ENCODE measurements at places on chromosomes 3 and 15.

DNA sequence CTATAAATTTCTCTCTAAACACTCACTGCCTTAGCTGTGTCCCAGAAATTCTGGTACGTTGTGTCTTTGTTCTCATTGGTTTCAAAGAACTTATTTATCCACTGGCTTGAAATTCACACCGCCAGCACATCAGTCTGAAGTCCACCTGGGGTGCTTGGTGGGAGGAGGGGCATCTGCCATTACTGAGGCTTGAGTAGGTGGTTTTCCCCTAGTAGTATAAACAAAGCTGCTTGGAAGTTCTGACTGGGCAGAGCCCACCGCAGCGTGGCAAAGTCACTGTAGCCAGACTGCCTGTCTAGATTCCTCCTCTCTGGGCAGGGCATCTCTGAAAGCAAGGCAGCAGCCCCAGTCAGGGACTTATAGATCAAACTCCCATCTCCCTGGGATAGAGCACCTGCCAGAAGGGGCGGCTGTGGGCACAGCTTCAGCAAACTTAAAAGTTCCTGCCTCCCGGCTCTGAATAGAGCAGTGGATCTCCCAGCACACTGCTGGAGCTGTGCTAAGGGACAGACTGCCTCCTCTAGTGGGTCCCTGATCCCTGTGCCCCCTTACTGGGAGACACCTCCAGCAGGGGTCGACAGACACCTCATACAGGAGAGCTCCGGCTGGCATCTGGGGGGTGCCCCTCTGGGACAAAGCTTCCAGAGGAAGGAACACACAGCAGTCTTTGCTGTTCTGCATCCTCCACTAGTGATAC is 114.1 kb downstream of the SUCLG2 start:
- no peak for DNase-seq

- DNase-seq: no peak
These were observed 178.5 kb upstream of the P2RY1 start for GRCh38 chr3:152656214-152656971.

- DNase-seq: no peak
These were observed 105.9 kb downstream of the TP63 start for GRCh38 chr3:189737071-189737470.

GRCh38 chr3:28250999-28251398 is 9.6 kb downstream of the CMC1 start:
- no peak for DNase-seq

DNA sequence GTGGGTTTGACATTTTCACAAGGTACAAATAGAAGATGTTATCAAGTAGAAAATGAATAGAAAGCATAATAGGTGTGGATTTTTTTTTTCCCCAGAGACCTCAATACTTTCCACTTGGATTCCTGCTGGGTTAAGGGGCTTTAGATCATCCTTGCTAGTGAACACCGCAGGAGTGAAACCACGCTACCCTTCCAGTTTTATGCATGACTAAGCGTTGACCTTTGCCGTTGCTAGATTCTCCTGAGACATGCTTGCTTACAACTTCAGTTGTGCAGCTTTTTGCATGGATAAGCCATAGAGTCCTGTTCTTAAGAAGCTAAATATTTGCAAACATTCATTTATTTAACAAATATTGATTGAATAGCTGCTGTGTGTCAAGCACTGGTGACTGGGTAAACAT is 299.7 kb upstream of the LMCD1 start:
- peak; percentile 61 for DNase-seq

GRCh38 chr3:61378311-61378710 is 127.1 kb upstream of the FHIT start:
- DNase-seq: peak; percentile 2

DNA sequence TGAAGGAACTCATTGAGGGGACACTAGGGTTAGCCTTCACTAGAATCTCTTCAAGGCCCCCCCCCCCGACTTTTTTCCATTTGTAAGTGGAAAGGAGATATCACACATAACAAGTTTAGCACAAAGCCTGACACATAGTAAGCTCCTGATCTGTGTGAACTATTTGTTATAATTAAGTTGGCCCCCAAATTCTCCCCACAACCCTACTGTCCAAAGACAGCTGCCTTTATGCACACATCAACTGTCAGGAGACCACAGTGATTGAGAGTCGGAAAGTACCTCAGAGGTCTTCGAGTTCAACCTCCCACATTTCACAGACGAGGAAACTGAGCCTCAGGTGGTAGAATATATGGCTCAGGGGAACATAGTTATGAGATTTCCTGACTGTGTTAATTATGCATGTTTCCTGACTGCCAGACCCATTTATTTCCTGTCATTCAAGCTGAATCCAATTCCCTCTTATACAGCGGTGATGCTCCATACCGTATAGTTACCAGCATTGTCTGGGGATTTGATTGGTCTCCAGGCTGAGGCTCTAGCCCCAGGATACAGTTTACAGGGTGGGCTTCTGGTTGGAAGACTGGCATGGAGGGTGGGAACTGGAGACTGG is 227.4 kb upstream of the CMC1 start:
- no peak for DNase-seq

DNA sequence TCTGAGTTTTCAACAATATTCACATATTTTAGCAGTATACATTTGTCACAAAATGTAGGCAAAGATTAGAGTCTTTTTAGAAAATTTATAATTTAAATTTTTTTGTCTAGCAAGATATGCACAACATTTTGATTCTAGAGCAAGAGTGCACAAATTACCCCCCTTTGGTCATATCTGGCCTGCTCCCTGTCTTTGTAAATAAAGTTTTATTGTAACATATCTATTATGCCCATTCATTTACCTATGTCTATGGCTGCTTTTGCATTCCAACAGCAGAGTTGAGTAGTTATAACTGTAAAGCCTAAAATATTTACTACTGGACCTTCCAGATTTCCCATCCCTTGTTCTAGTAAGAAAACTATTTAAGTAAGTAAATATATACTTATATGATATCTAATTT is 430.7 kb downstream of the EDEM1 start:
- DNase-seq: no peak

- no peak for DNase-seq
These were observed 123.6 kb upstream of the SMAD3 start for GRCh38 chr15:66941791-66942190.

DNA sequence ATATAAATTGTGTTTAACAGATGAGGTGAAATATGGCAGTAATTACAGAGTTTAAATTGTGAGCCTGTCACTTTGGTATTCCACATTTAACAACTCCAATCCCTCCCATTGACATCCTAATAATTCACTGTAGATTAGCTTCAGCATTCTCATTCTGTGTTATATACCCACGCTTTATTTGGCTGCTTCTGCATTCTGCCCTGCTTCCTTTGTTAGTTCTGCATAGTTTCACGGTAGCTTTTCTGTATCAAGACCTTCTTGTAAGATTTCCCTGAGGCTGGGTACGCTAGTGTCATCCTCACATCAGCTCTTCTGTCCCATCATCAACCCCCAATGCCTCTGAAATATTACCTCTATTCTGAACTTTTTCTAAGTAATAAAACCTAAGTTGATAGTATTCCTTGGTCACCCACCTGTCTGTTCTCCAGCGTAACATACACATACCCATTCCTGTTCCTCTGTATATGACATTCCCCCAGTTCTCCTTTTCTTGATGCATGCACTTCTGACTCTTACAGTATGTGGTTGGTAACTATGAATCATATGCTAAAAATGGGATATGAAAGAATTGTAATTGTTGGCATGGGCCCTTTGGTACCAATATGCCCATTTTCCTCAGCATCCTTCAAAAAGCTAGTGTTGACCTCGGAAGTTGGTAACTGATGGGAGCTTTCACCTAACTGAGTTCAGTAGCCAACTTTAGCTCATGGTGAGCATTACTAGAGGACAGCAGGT is 171.2 kb downstream of the KLHL25 start:
- DNase-seq: no peak

DNA sequence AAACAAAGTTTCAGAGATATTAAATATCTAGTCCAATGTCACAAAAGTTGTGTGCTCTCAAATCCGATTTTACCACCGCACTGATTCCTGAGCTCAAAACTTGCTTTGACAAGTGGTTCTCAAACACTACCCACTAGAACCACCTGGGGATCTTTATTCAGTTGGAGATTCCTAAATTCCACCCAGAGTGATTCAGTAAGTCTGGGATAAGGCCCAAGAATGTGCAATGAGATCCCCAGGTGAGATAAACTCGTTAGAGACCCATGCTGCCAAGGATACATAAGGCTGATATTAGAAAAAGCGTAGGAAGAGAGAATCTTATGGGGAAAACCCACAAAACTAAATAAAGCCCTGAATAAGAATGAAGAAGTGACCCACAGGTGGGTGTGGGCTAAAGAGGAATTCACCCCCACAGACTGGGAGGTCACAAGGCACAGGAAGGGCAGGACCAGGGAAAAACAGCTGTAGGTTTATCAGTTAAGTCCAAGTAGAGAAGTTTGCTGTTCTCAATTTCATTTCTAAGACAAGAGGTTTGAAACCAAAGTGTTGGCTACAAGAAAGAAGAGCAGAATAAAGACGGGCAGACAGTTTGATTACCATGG is 11.5 kb upstream of the RPS17 start:
- no peak for DNase-seq

DNA sequence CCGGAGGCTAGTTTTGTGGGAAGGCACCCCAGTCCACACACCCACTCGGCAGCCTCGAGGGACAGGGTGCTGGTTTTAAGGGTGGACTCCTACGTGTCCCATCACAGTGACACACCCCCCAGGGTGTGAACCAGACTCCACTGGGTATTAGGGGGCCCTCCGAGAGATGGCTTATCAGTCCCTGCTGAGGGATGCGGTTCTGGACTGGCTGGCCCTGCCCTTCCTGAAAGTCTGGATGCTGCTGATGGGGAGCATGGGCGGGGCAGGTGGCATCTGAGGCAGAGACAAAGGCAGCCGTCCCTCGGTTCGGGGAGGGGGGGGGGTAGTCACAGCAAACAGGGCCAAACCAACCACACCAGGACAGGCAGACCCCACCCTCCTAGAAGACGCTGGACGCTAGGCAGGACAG is 939 bp upstream of the ULK3 start:
- DNase-seq: no peak

GRCh38 chr3:77605865-77606264 is 566.0 kb downstream of the ROBO2 start:
- DNase-seq: no peak

- DNase-seq: peak; percentile 57
These were observed 44.1 kb downstream of the KLHL25 start for GRCh38 chr15:85750319-85751290.

- no peak for DNase-seq
These were observed 80.7 kb upstream of the DLG1 start for GRCh38 chr3:197378985-197379718.

DNA sequence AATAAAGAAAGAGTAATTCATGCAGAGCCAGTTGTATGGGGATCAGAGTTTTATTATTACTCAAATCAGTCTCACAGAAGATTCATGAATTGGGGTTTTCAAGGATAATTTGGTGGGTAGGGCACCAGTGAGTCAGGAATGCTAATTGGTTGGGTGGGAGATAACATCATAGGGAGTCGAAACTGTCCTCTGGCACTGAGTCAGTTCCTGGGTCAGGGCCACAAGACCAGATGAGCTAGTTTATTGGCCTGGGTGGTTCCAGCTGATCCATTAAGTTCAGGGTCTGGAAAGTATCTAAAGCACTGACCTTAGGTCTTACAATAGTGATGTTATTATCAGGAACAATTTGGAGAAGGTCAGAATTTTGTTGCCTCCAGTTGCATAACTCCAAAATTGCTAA is 998.6 kb upstream of the EPHA6 start:
- DNase-seq: no peak

DNA sequence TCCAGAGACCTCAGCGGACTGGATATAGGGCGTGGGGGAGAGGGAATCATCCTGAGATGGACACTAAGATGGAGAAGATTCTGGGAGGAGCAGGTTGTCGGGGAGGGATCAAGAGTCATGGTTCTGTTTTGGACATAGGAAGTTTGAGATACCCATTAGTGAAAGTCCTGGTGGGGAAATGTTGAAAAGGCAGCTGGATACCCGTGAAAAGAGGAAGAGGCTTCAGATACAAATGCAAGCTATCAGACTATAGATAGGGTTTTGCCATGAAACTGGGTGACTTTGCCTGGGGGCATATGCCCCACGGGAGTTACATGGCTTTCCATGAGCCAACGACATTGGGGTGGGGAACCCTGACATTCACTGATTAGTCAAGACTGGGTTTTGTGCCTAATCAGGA is 1.1 kb upstream of the GPR62 start:
- DNase-seq: no peak

DNA sequence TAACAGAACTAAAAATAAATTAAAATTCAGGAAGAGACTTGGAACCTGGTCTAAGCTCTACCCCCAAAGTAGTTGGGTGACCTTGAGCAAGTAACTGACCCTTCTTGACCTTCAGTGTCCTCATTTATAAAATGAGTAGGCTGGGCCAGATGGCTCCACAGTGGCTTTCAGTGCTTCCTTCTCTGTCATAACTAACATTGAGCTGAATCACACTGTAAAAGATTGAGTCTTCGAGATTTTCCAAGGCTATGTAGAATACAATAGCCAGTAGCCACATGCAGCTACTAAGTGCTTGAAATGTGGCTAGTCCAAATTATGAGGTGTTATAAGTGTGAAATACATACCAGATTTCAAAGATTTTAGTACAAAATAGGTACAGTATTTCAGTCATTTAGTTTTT is 313.3 kb downstream of the MECOM start:
- DNase-seq: no peak

DNA sequence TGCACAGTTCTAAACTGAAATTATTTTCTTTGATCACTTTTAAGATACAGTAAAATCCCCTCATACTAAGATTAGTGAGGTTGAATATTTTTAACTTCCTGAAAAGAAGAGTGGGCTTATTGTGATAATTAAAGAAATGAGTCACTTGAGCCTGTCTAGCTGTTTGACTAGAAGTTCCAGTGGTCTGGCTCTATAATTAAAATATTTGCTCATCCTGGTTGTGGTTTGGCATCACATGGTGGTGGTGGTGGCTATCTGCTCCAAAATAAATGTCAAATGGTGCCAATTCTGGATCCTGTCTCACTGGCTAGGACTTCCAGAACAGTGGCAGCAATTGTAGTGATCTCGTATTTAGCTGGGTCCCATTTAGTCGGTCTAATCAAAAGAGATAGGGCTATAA is 8.6 kb upstream of the TEX9 start:
- DNase-seq: no peak

- no peak for DNase-seq
These were observed 444.0 kb downstream of the OTOL1 start for GRCh38 chr3:161940621-161940965.

GRCh38 chr3:197798863-197799262 is 7.8 kb downstream of the LRCH3 start:
- DNase-seq: no peak

DNA sequence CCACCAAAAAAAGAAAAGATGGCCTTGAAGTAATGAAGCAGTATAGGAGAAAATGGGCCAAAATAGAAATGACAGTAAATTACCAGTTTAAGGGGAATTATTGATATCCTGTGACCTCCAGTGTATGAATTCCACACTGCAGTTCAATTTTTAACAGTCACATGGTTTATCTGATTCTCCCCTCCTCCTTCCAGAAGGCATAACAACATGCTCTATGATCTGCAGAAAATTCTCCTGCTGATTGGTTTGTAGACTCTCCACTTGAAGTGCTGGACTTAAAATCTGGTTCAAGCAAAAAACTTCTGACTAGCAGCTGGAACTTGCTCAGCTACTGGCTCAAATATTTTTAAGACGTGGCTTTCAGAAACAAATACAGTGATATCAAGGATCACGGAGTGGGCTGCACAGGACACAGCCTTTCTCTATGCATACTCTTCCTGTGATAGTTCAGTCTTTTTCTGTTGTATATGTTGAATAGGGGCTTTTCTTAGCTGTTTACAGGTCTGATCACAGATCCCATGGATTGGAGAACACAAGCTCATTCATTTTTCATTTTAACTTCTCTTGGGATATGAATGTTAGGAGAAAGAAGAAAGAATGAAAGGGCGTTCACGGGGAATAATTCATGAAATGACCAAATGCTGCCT is 211.5 kb downstream of the LSAMP start:
- no peak for DNase-seq

GRCh38 chr15:50150349-50150748 is 31.3 kb upstream of the ATP8B4 start:
- no peak for DNase-seq

Measured in choroid plexus epithelial cell (primary cell).